ENCODE measurements at places on chromosomes 13 and 19.
A peak's percentile ranks its signal among the peaks of the same experiment; 100 is the strongest.

DNA sequence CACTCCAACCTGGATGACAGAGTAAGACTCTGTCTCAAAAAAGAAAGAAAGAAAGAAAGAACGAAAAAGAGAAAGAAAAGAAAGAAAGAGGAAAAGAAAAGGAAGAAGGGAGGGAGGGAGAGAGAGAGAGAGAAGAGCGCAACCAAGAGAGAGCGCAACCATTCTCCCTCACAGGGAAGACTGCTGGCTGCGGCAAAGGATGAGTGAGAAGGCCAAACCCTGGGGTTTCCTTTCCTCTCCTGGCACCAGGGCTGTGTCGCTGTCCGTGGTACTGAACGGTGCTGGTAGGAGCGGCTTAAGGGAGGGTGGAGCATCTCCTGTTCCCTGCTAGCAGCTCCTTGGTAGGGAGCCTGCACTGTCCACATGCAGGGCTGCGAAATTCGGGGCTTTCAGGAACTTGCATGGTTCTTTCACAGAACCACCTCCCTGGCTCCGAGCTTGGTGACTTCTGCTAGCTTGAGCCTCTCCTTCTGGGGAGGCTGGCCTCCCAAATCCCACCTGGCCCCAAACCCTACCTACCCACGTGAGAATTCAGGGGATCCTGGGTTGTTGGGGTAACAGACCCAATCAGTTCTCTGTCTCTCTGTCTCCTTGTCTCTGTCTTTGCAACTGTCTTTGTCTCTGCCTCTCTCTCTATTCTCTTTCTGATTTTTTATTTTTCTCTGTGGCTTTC lies 51.1 kb upstream of the ZNRF4 start:
- DNase-seq, result no peak

DNA sequence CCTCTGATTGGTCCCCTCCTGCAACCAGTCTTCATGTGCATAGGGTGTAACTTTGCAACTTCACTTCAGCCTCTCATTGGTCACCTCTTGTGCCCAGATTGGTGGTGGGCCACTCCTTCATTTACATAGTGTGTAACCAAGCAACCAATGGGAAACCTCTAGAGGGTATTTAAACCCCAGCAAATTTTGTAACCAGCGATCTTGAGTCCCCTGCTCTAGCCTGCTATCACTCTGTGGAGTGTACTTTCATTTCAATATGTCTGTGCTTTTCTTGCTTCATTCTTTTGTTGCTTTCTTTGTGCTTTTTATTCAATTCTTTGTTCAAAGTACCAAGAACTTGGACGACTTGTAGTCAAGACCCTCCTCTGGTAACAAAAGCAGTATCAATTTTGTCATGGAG lies 1336.9 kb upstream of the SPRY2 start:
- no peak for DNase-seq

GRCh38 chr19:54532528-54532927 lies 29.9 kb downstream of the LAIR2 start:
- DNase-seq, result no peak

DNA sequence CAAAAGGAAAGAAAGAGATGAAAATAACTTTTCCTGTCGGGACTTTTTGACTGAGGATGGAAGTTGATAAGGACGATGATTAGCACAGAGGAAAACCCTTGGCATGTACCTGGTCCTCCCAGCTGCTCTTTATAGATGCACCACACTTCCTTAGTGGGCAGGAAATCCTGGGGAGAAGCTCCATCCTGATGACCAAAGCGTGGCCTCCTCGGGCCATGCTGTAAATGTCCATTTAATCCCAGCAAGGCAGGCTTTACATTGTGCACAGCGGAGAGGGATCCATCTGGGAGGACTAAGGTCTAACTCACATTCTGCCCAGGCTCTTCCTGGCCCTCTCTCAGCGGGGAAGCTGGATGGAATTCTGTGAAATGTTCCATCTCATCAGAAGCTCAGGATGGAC lies 113.5 kb downstream of the COL4A2 start:
- no peak for DNase-seq

DNA sequence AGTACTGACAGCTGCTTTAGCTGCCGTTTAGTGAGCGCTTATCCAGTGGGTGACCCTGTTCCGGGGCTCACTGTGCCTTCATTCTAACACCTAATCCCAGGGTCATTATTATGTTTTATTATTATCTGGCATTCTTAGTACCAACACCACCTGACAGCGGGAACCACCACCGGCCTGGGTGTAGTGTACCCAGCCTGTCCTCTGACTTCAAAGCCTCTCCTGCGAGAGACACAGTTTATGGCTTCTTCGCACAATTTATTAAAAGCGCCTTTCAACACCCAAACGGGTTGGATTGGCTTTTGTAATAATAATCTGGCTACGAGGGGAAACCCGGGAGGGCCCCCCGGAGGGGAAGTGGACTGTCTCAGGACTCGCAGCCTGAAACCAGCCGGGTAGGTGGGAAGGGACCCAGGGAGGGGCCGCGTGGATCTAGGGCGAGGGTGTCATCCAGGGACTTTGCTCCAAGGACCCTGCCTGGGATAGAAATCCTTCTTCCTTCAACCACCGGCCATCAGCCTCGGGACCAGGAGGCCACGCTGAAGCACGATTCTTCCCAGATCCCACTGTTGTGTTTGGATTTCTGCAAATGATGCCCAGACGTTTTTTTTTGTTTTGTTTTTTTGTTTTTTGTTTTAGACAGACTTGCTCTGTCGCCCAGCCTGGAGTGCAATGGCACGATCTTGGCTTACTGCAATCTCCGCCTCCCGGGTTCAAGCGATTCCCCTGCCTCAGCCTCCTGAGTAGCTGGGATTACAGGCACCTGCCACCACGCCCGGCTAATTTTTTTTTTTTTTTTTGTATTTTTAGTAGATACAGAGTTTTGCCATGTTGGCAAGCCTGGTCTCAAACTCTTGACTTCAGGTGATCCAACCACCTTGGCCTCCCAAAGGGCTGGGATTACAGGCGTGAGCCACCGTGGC lies 1.6 kb upstream of the ZBTB7A start:
- DNase-seq, result no peak

DNA sequence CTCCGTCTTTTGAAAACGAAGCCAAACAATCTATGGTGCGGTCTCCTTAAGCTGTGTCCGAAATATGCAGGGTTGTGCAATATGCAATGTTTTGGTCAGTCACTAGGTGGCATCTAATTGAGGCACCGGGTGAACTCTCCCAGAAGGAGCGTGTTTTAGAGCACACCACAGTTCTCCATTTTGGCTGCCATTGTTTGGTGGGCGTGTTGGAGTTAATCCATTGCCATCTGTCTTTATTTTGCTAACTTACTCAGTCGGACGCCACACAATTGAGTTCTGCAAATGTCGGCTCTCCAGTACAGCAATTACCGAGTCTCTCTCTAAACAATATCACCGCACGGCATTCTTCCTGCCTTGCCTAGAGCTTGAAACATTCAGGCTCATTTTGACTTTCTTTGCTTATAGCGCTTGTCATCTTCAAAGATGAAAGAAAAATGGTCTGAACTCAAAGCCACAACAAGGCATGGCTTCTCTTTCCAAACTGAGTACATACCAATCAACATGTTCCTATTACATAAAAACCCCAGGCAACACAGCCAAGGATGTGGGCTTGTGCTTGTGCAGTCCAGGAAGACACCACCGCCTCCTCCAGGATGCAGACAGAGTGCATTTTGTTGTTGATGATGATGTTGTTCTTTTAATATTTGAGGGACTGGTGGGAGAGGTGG lies 182.0 kb upstream of the SERP2 start:
- DNase-seq, result peak; percentile 42

DNA sequence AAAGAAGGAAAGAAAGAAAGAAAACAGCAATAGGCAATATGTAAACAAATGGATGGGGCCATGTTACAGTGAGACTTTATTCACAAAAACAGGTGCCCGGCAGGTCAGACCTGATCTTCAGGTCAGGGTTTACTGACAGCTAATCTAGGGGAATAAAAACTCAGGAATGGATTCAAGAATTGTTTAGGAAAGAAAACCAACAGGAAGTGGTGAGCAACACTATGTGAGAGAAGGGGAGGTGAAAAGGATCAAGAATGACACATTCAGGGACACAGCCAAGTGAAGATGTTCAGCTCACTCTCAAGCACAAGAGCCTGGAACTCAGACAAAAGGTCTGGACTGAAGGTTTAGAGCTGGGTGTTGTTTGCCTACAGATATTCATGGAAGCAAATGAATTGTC lies 244.5 kb downstream of the EFNB2 start:
- no peak for DNase-seq

DNA sequence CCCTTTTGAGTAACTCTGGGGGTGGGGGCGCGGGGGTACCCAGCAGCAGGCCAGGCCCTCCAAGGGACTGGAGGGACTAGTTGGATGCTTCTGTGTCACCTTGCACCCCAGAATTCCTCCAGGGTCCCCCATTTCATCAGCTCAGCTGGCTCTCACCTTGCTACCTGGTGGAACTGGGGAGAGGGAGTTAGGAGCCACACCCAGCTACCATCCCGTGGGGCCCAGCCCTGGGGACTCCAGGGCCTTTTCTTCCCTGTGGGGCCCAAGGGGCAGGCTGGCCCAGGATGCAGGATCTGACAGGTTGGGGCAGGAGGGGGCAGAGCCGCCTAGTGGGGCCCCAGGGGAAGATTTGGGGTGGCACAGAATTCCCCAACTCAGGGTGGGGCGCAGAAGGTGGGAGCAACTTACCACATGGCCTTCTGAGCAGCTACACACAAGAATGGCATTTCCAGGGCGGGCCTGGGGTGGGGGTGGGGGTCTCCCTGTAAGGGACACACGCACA lies 32.8 kb upstream of the NANOS3 start:
- no peak for DNase-seq

DNA sequence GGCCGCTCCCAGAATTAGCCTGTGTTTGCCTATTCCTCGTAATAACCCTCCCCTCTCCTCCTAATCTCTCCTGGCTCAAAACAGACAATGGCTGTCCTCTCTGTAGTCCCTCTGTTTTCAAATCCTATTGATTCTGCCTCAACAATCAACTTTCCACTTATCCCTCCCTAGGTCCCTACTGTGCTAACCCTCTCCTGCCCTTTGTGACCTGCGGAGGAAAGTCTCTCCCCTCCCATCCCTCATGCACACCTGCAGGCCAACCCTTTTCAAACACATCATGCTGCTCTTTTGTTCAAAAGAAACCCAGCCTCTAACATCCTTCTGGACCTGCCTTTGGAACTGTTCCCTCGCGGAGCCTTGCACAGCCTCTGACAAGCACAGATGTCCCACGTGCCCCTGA lies 37.3 kb downstream of the CILP2 start:
- DNase-seq, result no peak

GRCh38 chr19:52638601-52639000 lies 446 bp upstream of the ZNF83 start:
- no peak for DNase-seq

- DNase-seq, result no peak
These were observed 60.0 kb upstream of the WDFY2 start for GRCh38 chr13:51524312-51524711.

DNA sequence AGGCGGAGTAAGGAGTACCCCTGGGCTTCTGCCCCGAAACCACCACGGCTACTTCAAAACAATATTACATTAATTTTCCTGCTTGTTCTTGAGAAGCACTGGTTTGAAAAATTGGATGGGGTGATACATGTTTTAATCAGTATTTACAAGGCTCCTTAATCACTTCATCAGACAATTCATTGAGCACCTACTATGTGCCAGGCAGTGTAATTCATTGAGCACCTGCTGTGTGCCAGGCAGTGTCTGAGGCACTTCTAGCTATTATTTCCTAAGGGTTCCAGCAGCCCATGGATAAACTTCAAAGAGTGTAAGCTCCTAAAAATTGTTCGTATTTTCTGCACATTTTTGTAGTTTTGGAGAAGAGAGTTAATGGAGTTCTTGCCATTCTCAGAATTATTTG lies 1.6 kb upstream of the GAS6 start:
- no peak for DNase-seq

GRCh38 chr19:17451820-17452219 lies 3.4 kb upstream of the TMEM221 start:
- DNase-seq, result no peak

DNA sequence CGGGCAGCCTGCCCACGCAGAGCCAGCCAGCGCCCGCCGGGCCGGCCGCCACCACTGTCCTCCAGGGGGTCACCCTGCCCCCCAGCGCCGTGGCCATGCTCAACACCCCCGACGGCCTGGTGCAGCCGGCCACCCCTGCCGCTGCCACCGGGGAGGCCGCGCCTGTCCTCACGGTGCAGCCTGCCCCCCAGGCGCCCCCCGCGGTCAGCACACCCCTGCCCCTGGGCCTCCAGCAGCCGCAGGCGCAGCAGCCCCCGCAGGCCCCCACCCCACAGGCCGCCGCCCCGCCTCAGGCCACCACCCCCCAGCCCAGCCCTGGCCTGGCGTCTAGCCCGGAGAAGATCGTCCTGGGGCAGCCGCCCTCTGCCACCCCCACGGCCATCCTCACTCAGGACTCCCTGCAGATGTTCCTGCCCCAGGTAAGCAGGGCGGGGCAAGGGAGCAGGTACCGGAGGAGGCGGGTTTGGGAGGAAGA lies 32.3 kb upstream of the EHD2 start:
- DNase-seq, result no peak

- DNase-seq, result no peak
These were observed 34.0 kb downstream of the CEBPA start for GRCh38 chr19:33268162-33268991.

DNA sequence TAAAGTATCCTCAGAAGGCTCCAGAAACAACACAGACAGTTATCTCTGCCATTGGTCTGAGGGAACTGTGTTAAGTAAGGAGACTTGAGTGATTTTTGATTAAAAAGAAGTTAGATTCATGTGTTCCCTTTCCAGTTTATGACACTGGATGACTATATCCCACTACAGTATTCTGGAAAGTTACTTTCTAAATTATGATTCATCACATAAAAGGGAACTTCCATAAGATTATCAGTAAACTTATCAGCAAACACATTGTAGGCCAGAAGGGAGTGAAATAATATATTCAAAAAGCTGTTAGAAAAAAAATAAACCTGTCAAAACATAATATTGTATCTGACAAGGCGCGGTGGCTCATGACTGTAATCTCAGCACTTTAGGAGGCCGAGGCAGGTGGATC lies 700.0 kb downstream of the SLITRK6 start:
- DNase-seq, result no peak

GRCh38 chr19:19131989-19132388 lies 6.3 kb downstream of the TMEM161A start:
- DNase-seq, result no peak

- DNase-seq, result no peak
These were observed 101.0 kb downstream of the SPACA7 start for GRCh38 chr13:112477070-112477619.

GRCh38 chr13:28475916-28476725 lies 18.8 kb downstream of the FLT1 start:
- no peak for DNase-seq

DNA sequence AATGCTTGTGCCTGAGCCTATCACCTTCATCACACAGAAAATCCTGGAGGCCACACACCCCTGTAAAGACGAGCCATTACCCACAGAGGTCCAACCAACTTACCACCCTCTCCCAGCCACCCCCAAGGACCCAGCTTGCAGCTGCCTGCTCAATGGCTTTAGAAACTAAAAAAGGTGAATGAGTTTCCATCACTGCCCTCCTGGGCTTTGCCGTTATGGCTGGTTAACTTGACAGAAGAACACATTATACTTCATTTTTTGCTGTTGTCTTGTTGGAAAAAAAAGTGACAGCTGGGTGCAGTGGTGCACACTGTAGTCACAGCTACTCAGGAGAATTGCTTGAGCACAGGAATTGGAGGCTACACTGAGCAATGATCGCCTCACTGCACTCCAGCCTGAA lies 17.4 kb upstream of the FEM1A start:
- DNase-seq, result peak; percentile 26
